ENCODE measurements at places on chromosomes 5 and 9. TPM values are rescaled to one million over a fixed set of nuclear protein-coding genes. Genes with fewer than 3 reads are reported as not detected.

GRCh38 chr5:36494841-36495601 is 111.4 kb upstream of the SLC1A3 start:
- no peak overlapping the region for H3K4me3 ChIP-seq
- no peak for DNase-seq
- H3K27me3 ChIP-seq = no peaks in the 10 kb centered on the region
- H3K36me3 ChIP-seq = no peaks in the 10 kb centered on the region
- no peaks in the 10 kb centered on the region for H3K4me1 ChIP-seq
- no peak overlapping the region for H3K27ac ChIP-seq

- no peaks in the 10 kb centered on the region for H3K36me3 ChIP-seq
- DNase-seq = no peak
- no peaks in the 10 kb centered on the region for H3K27me3 ChIP-seq
- no peak overlapping the region for H3K4me3 ChIP-seq
Measured at GRCh38 chr5:118551716-118552115, 436.6 kb downstream of the DTWD2 start.

DNA sequence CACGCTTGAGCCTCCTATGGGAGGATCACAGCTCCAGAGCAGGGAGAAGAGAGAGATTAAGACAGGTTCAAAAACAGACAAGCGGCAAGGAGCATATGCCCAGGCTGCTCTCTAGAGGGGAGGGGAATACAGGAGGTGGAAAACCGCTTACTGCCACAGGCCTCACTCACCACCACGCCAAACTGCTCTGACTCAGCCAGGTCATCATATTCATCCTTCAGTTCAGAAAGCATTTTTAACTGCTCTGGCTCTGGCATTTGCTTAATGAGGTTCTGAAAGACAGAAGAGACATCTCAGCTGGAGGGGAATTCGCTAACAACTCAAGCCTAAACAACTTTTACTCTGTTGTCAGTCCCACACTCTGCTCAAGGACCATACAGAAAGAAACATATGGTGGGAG is 40.1 kb downstream of the PCDHGC5 start:
- peaks cover 79% of the 10 kb centered on the region for H3K36me3 ChIP-seq
- no peak overlapping the region for H3K4me3 ChIP-seq
- DNase-seq = no peak
- H3K4me1 ChIP-seq = peaks cover 39% of the 10 kb centered on the region
- H3K27me3 ChIP-seq = no peaks in the 10 kb centered on the region
- H3K27ac ChIP-seq = no peak overlapping the region

The BSPRY gene
- total RNA-seq = 0.13 TPM

The ADAMTS16 gene
- 0.07 TPM for total RNA-seq

The F2R gene
- 4.6 TPM for total RNA-seq

GRCh38 chr5:142551338-142552067 is 134.4 kb downstream of the FGF1 start:
- H3K27me3 ChIP-seq = no peaks in the 10 kb centered on the region
- no peak overlapping the region for H3K27ac ChIP-seq
- peak overlapping the region; percentile 54 for H3K4me3 ChIP-seq
- H3K36me3 ChIP-seq = no peaks in the 10 kb centered on the region
- DNase-seq = no peak

The IFNB1 gene
- total RNA-seq = not detected

- H3K36me3 ChIP-seq = no peaks in the 10 kb centered on the region
- DNase-seq = no peak
- H3K27me3 ChIP-seq = peaks cover 44% of the 10 kb centered on the region
- H3K4me1 ChIP-seq = no peaks in the 10 kb centered on the region
Measured at GRCh38 chr5:14071433-14071832, 71.7 kb upstream of the TRIO start.

- no peak overlapping the region for H3K4me3 ChIP-seq
- H3K36me3 ChIP-seq = no peaks in the 10 kb centered on the region
- DNase-seq = no peak
- H3K27ac ChIP-seq = no peak overlapping the region
Measured at GRCh38 chr9:89448821-89449220, 49.1 kb downstream of the SEMA4D start.

The ANXA2R gene
- total RNA-seq = 0.95 TPM

The PCAT7 gene
- total RNA-seq = 3.2 TPM

- peak; percentile 45 for DNase-seq
- no peak overlapping the region for H3K4me3 ChIP-seq
- 0 out of 3 replicates have a peak, but pooled peaks cover 5% of the 10 kb centered on the region for H3K36me3 ChIP-seq
- H3K27me3 ChIP-seq = no peaks in the 10 kb centered on the region
- peaks cover 66% of the 10 kb centered on the region for H3K4me1 ChIP-seq
Measured at GRCh38 chr5:139670369-139671095, 22.4 kb downstream of the CXXC5 start.

DNA sequence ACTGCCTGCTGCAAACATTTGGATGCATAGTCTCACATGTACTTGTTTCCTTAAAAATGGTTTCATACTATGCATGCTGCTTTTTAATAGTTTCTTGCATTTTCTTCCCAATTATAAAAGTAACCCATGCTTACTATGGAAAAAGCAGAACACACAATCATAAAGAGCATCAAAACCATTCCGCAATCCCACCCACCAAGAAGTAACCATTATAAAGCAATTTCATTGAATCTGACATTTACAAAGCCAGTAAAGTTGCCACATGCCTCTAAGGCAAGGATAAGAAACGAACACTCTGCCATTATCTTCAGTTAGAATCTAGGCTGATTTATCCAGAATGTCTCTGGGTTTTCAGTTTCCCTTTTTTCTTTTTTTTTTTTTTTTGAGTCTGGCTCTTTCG is 92.7 kb upstream of the OSMR start:
- no peaks in the 10 kb centered on the region for H3K27me3 ChIP-seq
- H3K27ac ChIP-seq = no peak overlapping the region
- DNase-seq = no peak

DNA sequence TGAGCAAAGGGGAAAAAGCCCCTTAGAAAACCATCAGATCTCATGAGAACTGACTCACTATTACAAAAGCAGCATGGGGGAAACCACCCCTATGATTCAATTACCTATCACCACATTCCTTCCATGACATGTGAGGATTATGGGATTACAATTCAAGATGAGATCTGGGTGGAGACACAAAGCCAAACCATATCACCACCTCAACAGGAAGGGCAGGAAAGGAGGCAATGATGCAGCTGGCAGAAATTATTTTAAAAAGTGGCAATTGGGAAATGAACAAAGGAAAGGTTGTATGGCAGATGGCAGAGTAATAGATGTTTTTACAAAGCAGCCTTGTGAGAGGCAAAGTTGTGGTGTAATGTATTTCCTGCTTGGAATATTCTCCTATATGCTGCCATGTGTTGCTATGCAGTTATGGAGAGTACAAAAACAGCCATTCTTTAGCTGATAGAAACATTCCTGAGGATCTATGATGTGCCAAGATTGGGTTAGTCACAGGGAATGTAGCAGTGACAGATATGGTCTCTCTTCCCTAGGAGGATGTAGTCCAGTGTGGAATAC is 138.8 kb downstream of the SMC2 start:
- no peaks in the 10 kb centered on the region for H3K27me3 ChIP-seq
- no peaks in the 10 kb centered on the region for H3K36me3 ChIP-seq

GRCh38 chr5:168409591-168410458 is 76.4 kb upstream of the RARS1 start:
- no peak overlapping the region for H3K27ac ChIP-seq
- no peak for DNase-seq
- peaks cover 33% of the 10 kb centered on the region for H3K36me3 ChIP-seq
- no peak overlapping the region for H3K4me3 ChIP-seq
- no peaks in the 10 kb centered on the region for H3K4me1 ChIP-seq

The RAI14 gene
- 18.2 TPM for total RNA-seq

GRCh38 chr9:107504585-107505455 is 15.3 kb upstream of the KLF4 start:
- no peaks in the 10 kb centered on the region for H3K27me3 ChIP-seq
- DNase-seq = peak; percentile 90
- no peak overlapping the region for H3K4me3 ChIP-seq
- peaks cover 15% of the 10 kb centered on the region for H3K4me1 ChIP-seq
- no peak overlapping the region for H3K27ac ChIP-seq

DNA sequence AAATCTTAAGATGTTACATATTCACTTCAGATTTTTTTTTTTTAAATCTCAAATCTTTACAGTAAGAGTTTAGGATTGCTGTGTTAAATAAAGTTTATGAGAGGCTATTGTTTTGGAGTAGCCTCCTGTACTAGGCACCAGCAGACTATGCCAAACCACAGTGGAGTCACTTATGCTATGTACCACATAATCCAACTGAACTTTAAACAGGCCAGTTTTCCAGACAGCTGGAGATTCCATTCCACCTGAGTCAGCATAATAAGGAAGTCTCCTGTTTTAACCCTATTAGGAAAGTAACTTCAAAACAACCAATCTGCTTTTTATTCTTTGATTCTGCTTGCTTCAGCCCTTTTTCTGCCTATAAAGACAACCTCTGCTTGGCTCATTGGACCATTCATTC is 205.2 kb downstream of the CSNK1G3 start:
- no peaks in the 10 kb centered on the region for H3K4me1 ChIP-seq
- no peak overlapping the region for H3K27ac ChIP-seq
